ENCODE measurements at places on chromosomes 2 and 18.

- 0 out of 2 replicates have a peak, but pooled peaks cover 4% of the 10 kb centered on the region for H3K4me1 ChIP-seq
- no peak for DNase-seq
- no peaks in the 10 kb centered on the region for H3K27me3 ChIP-seq
- no peak overlapping the region for H3K27ac ChIP-seq
Observed at GRCh38 chr2:9311488-9311887, 104.9 kb downstream of the ASAP2 start.

- H3K27me3 ChIP-seq = no peaks in the 10 kb centered on the region
- H3K36me3 ChIP-seq = no peaks in the 10 kb centered on the region
- DNase-seq = no peak
- H3K4me3 ChIP-seq = no peak overlapping the region
- no peaks in the 10 kb centered on the region for H3K4me1 ChIP-seq
- H3K27ac ChIP-seq = no peak overlapping the region
Observed at GRCh38 chr18:64100116-64100922, 48.6 kb downstream of the LINC00305 start.

DNA sequence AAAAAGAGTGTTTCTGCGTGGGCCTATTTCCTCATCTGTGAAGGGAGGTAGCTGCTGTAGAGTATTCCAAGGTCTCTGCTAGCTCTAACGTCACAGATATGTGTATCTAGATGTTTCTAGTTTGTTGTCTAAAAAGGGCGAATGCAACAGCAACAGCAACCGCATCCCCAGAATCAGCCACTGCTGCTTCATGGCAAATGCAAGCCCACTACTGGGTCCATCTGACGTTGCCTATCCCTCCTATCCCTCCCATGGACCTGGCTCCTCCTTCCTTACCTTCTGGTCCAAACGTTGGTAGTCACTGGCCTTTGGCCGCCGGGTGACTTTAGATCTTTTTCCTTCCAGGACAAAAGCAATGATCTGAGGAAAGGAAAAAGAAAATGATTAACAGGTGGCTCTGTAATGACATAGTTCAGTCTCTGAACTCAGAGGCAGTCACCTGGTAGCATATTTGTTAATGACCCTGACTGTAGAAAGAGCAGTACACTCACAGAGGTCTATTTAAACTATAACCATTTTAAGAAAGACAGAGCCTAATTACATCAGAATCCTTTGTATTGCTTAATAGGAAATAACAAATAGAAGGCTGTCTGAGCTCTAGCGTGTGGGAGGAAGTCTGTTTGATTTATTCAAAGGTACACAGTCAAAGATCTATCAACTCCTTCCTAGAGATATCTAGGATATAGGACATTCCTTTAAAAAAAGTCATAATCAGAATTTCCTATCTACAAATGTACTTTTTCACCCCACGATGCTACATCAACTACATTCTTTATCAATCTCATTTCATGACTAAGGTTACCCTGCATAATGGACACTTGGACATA lies 2.9 kb downstream of the TGOLN2 start:
- peak overlapping the region; percentile 98 for H3K4me3 ChIP-seq
- H3K27me3 ChIP-seq = no peaks in the 10 kb centered on the region
- peaks cover 44% of the 10 kb centered on the region for H3K36me3 ChIP-seq
- no peak for DNase-seq
- no peak overlapping the region for H3K27ac ChIP-seq
- H3K4me1 ChIP-seq = peaks cover 26% of the 10 kb centered on the region

DNA sequence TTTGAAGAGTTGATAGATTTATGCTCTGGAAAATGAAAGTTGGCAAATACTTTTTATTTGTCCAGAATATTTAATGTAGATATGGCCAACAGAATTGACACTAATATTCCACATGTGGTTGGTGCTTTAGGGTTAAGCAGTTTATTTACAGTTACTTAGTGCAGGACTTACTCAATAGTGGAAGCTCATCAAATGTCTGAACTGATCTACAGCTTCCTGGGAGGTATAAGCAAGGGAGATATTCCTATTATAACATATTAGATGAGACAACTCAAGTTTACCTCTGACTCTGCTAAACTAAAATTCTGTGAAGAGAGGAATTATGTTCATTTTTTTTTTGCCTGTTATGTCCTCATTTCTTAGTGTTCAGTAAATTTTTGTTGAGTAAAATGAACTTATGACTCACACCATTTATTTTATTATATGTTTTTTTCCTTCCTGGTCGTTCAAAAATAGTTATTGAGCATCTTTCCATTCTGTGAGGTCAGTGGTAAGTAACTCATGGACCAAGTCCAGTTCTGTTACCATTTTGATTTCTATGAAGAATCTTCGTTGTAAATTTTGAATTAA lies 13.6 kb downstream of the ABI2 start:
- peaks cover 8% of the 10 kb centered on the region for H3K4me1 ChIP-seq
- DNase-seq = no peak
- peak overlapping the region; percentile 70 for H3K27ac ChIP-seq
- no peaks in the 10 kb centered on the region for H3K27me3 ChIP-seq

- H3K27ac ChIP-seq = 0 out of 2 replicates have a peak overlapping the region, but pooled peaks have one; percentile 19
- peaks cover 38% of the 10 kb centered on the region for H3K36me3 ChIP-seq
- no peaks in the 10 kb centered on the region for H3K27me3 ChIP-seq
- H3K4me1 ChIP-seq = no peaks in the 10 kb centered on the region
- peak; percentile 40 for DNase-seq
Observed at GRCh38 chr2:1656961-1657841, 87.1 kb downstream of the PXDN start.

DNA sequence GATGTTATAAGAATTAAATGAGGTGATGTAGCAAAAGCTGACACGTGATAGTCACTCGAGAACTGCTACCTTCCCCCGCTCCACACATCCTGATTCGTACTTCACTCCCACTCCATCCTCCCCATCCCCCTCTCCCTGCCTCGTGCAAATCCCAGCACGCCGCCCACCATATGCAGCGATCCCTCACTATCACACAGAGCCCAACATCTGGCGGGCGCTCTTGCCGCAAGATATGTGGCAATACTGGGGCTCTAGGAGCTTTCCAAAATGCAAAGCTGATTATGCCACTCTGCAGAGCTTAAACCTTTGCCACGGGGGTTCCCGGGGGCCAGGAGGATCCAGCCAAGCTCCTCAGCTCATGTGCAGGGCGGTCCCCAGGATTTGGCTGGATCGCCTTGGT lies 37.4 kb downstream of the DNMT3A start:
- no peaks in the 10 kb centered on the region for H3K27me3 ChIP-seq
- peaks cover 19% of the 10 kb centered on the region for H3K4me1 ChIP-seq
- no peak for DNase-seq
- no peak overlapping the region for H3K4me3 ChIP-seq
